Stimulated activated CD4-positive, alpha-beta T cell treated with anti-CD3 and anti-CD28 coated beads, Interleukin-15, amount 100 ng/mL, for 1 hour (primary cell): ENCODE measurements at places on chromosomes 6 and 20.

DNA sequence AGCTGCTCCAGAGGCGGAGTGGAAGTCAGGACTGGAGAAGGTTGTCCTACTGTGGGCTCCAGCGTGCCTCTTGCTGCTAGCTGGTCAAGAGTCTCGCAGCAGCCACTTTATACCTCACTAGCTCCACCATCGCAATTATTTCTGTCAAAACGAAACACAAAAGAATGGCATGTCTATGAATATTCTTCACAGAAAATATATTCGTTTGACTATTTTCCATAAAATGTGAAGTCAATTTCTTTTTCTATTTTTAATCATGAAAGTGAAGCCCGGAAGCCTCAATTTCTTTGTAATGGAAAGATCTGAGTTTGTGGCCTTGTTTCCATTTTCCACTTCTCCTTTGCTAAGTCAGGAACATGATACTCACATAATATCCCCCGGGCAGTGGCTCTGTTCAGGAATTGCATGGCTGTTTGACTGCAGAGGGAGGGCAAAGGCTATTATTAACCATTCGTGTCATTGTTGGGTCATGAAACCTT, 51.7 kb downstream of the DTD1 start:
- DNase-seq = no peak

GRCh38 chr6:26056583-26057350, 30.5 kb upstream of the HFE start:
- DNase-seq = no peak

- no peak for DNase-seq
These were observed 254.3 kb downstream of the LMBRD1 start for GRCh38 chr6:69542494-69542893.

- DNase-seq = no peak
These were observed 18.9 kb downstream of the MAN1A1 start for GRCh38 chr6:119330520-119331113.

- DNase-seq = no peak
These were observed 33.6 kb downstream of the KCNB1 start for GRCh38 chr20:49448917-49449316.

DNA sequence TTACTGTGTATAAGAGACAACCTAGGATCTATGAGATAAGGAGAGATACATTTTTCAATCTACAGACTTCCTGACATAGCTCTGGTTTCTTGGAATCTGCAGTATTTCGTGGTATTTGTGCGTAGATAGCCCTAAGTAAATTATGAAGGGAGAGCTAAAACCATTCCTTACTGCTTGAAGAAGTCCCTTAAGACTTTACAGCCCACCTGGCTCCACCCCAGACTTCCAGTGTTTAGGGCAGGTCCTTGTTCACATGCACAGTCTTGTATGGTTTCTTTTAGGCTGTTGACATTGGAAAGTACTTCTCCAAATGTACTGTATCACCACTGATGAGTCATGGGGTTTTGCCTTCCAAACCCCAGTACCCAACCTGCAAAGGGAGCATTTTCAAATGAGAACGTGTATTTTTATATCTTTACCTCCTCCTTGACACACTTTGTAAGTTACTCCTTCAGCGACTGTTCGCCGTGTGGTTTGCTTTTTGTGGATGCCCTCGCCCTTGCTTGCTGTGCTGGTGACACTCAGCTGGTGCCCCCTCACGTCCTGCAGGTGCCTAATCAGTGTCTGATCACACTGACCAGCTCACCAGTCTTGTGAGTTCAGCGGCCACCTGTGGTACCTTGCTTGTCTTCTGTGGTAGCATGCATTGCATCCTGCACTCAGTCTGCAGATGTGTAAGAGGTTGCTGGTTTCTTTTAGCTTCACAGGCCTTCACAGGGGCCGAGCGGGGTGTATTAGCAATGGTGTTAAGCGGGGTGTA, 73.3 kb downstream of the IGF2R start:
- DNase-seq = no peak

DNA sequence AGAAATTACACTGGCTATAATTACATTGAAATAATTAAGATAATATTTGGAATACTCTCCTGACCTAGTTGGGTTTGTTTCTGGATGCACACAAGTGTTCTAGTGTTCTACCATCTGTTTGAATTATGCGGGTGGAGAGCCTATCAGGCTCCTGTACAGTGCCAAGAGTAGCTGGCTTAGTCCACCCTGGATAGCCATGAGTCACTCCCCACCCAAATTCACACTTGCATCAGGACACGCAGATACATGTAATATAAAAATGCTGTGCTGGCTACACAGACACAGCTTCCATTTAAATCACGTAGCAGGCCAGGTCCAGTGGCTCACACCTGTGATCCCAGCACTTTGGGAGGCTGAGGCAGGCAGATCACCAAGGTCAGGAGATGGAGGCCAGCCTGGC, 686.2 kb upstream of the SLC35B3 start:
- DNase-seq = no peak

GRCh38 chr20:63451821-63452220, 20.6 kb downstream of the KCNQ2 start:
- no peak for DNase-seq

DNA sequence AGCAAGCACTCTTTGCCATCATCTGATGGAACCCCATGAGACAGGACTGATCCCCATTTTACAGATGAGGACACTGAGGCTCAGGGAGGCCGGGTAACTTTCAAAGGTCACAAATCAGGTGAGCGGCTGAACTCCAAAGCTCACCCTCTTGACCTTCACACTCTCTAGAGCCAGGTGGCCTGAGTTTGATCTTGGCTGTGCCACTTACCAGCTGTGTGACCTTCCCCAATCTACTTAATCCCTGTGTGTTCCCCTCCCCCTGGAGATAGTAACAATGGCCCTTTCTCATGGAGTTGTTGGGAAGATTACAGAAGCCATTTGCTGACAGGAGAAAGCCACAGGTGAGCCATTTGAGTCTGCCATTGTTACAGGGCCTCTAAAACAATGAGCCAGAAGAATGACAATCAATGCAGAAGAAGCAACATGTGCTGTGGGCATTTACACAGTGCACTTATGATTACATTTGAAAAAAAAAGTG, 34.5 kb downstream of the BMP7 start:
- no peak for DNase-seq

- DNase-seq = no peak
These were observed 556.6 kb upstream of the CDH4 start for GRCh38 chr20:60695226-60696000.

GRCh38 chr20:14334306-14334930, 3.0 kb downstream of the FLRT3 start:
- DNase-seq = no peak

- DNase-seq = no peak
These were observed 104.2 kb downstream of the PREX1 start for GRCh38 chr20:48723308-48724264.

GRCh38 chr6:15663130-15663871, 473 bp upstream of the DTNBP1 start:
- DNase-seq = no peak
